Kidney (tissue), 22 donors: ENCODE measurements at places on chromosomes 2 and 18. TPM values are rescaled to one million over a fixed set of nuclear protein-coding genes. Genes with fewer than 3 reads are reported as not detected.

The SH2D6 gene
- polyA plus RNA-seq = 3.2 TPM

The NOTO gene
- not detected for polyA plus RNA-seq

The GALNT5 gene
- 0.06 TPM for polyA plus RNA-seq

The KCNG2 gene
- not detected for polyA plus RNA-seq

The VWC2L gene
- not detected for polyA plus RNA-seq

The TDRD15 gene
- polyA plus RNA-seq = not detected

The RUFY4 gene
- not detected for polyA plus RNA-seq

The STPG4 gene
- polyA plus RNA-seq = not detected

The NAT8 gene
- 1,820 TPM for polyA plus RNA-seq

The HOXD9 gene
- polyA plus RNA-seq = 36.4 TPM

The SPDYA gene
- polyA plus RNA-seq = not detected

The PSD4 gene
- polyA plus RNA-seq = 16.2 TPM
